CD4-positive, alpha-beta T cell treated with Interleukin-6 at 100 ng/mL for 8 hours (primary cell): ENCODE measurements at places on chromosomes 11 and 22.

- no peak for DNase-seq
Observed at GRCh38 chr11:116773203-116774097, 663 bp upstream of the BUD13 start.

GRCh38 chr11:71321433-71322191, 69.2 kb upstream of the SHANK2 start:
- no peak for DNase-seq

- DNase-seq = no peak
Observed at GRCh38 chr22:47605441-47605840, 843.0 kb downstream of the TBC1D22A start.

- no peak for DNase-seq
Observed at GRCh38 chr11:8766043-8766987, 83.7 kb downstream of the RPL27A start.
